NCI-H146 (cell line): ENCODE measurements at places on chromosomes 3 and 15.
A peak's percentile ranks its signal among the peaks of the same experiment; 100 is the strongest.

DNA sequence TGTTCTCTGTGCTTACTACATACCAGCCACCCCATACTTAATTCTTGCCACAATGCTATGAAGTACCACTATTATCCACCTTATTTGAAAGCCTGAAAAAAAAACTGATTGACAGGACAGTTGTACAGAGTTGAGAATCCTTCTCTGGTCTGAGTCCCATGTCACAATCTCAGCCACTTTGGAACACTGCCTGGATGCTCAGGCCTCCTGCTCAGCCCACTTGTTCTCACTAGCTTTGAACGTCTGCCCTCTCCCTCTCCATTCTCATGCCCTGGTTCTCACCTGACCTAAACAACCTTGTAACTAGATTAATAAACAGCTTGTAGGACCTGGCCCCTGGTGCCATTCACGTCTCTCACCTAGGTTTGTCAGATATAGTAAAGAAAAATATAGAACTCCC, 53.9 kb downstream of the TRIM69 start:
- no peak for DNase-seq

DNA sequence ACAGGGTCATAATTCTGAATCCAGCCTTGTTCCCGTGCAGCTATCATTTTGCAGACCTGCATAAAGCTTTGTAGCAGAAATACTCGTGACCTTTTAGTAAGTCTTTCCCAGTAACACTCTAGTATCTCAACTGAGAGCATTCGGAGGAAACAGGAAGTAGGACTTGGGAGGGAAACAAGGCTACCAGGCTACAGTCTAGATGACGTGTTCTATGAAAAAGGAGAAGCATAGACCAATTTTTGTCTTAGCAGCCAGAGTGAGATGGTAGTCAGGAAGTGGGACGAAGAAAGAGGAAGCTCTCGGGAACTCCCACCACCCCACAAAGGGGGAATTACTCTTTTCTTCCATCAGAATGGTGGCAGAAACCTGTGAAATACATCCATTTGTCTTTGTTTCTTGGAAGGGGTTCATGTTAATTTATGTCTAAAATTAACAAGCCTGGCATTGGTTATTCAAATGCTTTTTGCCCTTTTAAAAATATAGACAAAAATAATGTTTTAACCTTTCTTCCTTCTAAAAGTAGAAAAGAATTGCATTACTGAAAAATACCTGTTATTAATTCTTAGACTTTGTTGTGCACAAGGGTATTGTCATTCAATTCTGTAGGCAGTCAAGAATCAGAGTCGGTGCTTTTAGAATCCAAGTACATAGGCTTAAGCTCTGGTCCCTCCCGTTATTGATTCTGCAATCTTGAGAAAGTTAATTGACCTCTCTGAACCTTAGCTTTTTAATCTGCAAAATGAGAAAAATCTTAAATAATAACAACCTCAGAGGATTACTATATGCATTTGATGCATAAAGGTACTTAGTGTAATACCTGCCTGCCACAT, 1.6 kb upstream of the SUCNR1 start:
- DNase-seq, result no peak

- DNase-seq, result peak; percentile 52
Measured at GRCh38 chr3:64143409-64144130, 81.7 kb downstream of the PRICKLE2 start.

DNA sequence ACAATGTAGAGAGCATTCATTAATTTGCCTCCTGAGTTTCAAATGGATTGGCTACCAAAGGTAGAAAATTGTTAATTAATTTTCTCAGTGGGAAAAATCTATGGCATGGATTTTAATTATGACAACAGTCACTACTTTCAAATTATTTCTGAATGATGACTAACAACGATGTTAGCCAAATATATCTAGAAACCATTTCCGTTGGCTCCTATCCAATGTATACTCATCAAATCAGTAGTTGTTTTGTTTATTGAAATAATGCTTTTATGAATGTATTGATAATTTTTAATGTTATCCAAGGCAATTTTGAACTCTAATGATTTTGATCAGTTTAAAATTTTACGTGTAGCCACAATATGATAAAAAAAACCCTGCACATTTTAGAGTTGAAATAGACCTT, 333.4 kb downstream of the NAALADL2 start:
- no peak for DNase-seq

GRCh38 chr15:31471731-31472430, 145.2 kb downstream of the KLF13 start:
- DNase-seq, result peak; percentile 62

GRCh38 chr15:90062462-90062932, 39.8 kb downstream of the IDH2 start:
- peak; percentile 60 for DNase-seq

DNA sequence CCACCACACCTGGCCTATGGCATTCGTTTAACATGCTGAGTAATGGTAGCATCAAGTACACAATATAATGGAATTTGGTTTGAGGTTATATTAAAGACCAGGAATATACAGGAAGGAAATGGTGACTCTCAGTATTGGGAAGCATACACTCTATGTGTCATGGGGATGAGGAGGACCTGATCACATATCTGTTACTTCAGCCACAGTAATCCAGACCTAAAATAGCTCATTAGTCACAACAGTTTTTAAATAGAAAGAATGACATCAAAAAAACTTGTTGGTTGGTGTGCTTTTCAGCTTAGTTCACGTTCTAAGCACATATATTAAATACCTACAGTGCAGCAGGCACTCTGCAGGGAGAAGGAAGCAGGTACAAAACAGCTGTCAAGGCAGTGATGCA, 52.5 kb upstream of the ATP2C1 start:
- no peak for DNase-seq

DNA sequence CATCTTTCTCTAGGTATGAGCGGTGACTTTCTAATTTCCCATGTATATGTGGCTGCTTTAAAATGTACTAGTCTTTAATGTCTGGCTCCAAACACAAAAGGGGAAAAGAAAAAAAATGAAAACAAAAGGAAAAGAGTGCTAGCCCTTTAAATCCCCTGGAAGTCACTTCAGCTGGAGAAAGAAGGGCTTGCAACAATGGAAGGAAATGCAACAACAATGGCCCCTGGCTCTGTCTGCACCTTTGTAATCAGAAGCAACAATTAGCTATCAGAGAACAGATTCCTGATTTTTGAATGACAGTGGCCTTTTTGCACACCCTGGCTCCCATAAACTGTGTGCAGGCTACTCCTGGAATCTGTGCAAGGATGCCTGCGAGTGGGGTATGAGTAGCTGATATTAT, 591.2 kb downstream of the FHIT start:
- peak; percentile 0 for DNase-seq

- peak; percentile 5 for DNase-seq
Measured at GRCh38 chr3:25587094-25587493, 77.6 kb downstream of the TOP2B start.

- DNase-seq, result no peak
Measured at GRCh38 chr3:169454060-169454317, 209.5 kb downstream of the MECOM start.

- no peak for DNase-seq
Measured at GRCh38 chr3:187811585-187812250, 66.5 kb upstream of the BCL6 start.

GRCh38 chr3:184662187-184662586, 49.7 kb downstream of the MAGEF1 start:
- no peak for DNase-seq

DNA sequence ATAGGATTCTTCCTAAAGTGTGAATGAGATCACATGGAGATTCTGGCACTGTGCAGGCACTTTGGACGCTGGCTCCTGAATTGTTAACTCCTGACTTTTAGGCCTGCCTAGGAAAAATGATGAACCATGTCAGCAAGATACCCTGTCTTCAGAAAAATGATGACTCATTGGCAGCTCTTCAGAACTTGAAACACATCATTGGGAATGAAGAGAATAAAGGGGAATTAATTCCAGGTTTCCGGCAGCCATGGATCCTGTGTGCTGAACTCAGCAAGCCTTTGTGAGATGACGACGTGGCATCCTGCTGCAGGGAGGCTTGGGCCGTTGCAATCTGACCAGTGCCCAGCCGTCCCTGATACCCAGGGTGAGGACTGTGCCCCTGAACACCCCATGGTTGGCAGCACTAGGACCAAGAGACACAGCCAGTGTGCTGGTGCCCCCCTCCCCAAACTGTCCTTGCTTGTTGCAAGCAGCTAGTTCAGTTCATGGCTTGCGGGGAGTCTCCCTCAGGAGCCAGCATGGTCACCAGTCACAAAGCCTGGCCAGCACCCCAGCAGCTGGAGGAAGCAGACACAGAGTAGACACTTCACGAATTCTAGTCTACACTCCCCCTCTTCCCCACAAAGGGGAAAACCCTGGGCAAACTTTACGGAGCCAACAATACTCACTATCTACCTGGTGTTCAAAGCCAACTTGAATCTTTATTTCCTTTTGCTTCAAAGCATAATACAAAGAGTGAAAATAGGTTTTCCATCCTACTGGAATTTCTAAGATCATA, 7.8 kb upstream of the LIPC start:
- DNase-seq, result no peak

DNA sequence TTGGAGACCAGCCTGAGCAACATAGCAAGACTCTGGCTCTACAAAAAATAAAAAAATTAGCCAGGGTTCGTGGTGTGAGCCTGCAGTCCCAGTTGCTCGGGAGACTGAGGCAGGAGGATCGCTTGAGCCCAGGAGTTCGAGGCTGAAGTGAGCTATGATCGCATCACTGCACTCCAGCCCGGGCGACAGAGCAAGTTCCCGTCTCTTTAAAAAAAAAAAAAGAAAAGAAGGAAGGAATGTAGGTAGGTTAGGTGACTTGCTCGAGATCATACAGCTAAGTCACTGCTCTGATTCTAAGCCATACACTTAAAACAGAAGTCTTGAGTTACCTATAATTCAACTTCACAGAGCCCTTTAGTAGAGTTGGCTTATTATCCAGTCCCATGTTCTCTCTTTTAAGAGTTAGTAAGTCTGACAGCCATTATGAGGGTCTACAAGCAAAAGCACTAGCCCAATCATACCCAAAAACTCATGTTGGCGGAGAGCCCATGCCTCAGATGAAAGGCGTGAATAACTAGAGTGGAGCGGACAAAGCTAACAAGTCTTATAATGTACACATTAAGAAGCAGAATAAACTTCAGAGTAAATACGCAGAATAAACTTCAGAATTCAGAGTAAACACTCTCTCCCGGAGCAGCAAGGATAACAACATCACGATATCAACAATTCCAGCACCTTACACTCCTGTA, 768 bp downstream of the AAGAB start:
- no peak for DNase-seq

- DNase-seq, result peak; percentile 11
Measured at GRCh38 chr3:197297002-197297401, 1.4 kb downstream of the DLG1 start.

GRCh38 chr3:107604057-107604822, 81.5 kb downstream of the BBX start:
- no peak for DNase-seq

DNA sequence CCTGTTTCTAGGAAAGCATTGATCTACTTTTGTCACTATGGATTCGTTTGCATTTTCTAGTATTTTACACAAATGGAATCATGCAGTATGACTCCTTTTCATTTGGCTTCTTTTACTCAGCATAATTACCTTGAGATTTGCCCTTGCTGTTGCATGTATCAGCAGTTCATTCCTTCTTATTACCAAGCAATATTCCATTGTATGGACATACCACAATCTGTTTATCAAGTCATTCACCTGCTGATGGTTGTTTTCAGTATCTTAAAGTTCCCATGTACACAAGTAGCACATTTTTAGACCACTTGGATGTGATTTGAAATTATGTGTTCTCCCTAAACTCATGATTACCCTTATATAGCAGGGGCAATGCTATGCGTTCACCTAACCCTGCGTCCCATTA, 150.0 kb upstream of the UBE2E1 start:
- DNase-seq, result no peak

DNA sequence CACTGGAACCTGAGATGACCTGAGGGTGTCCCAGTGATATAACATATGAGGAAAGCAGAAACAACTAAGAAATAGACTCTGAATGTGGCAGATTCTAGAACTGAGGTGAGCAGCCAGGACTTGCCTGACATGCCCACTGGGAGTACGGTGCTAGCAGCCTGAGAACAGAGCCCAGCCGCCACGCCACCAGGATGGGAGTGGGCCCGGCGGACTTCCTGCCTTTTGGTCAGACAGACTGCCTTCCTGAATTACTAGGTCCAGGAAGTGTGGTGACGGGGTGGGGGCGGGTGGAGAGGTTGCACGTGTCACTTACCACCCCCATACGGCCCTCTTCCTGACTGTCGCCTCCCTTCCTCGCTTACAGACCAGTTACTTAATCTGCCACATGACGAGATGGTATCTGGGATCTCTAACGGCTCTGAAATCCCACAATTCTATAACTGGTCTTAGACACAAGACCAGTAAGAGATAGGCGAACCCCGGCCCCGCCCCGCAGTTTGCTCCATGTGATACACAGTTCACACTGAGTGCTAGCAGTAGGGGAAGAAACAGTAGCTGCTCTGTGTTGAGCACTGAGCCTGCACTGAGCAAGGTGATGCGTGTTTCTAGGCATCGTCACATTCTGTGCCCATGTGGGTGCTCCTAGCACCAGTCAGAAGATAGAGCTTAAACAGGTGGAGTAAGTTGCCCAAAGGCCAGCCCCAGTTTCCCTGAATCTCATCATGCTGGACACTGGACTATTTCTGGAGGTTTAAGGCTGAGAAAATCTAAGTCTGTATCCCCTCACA, 95.7 kb downstream of the CPN2 start:
- DNase-seq, result no peak

DNA sequence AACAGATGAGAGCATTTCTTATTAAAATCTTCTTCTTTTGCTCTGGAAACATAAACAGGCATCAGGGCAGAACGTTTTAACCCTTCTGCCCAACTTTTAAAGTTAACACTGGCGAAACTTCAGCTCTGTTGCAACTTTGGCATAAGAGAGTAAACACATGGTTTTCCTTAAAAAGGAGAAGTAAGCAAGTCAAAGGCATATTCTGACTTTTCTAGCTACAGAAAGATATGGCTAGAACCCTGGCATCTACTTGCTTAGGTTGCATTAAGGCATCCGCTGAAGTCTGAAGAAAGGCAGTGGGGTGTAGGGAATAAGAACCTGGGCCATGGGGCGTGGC, 13.3 kb upstream of the IL16 start:
- no peak for DNase-seq

GRCh38 chr3:96449803-96450202, 364.6 kb upstream of the EPHA6 start:
- peak; percentile 74 for DNase-seq

GRCh38 chr3:86229775-86230094, 761.2 kb downstream of the VGLL3 start:
- DNase-seq, result no peak

DNA sequence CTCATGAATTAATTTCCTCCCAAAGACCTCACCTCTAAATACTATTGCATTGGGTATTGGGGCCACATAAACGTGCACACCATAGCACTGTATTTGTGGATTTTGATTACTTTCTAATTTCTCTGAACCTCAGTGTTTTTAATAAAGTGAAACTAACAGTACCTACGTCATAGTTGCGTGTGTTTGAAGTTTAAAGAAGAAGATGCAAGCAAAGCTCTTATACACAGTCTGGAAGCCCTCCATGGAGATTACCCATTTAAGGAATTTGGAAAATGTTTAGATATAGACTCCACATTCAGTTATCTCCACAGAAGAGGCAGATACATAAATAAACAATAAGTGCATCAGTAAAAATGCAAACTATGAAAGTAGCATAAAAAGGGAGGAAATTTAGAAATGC, 581.1 kb upstream of the GBE1 start:
- no peak for DNase-seq
